Breast epithelium (tissue), 4 donors: ENCODE measurements at places on chromosomes 2 and 18.

DNA sequence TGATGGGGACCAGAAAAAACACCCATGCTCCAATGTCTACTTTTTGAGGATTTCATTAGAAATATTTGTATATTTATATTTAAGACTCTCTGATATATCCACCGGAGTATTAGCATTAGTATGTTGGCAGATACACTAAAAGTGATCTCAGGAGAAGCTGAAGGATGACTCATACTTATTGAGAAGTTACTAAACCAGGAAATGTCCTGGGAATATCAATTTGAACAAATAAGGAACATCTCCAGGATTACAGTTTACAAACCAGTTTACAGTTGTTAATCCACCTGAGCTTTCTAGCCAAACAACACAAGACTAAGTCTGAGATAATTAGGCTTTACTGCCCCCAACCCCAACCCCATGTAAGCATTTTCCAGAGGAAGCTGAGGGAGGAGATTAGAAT is 16.1 kb upstream of the DPP4 start:
- no peak for DNase-seq

- DNase-seq = no peak
These were observed 48.8 kb downstream of the TMEM163 start for GRCh38 chr2:134669731-134670669.

DNA sequence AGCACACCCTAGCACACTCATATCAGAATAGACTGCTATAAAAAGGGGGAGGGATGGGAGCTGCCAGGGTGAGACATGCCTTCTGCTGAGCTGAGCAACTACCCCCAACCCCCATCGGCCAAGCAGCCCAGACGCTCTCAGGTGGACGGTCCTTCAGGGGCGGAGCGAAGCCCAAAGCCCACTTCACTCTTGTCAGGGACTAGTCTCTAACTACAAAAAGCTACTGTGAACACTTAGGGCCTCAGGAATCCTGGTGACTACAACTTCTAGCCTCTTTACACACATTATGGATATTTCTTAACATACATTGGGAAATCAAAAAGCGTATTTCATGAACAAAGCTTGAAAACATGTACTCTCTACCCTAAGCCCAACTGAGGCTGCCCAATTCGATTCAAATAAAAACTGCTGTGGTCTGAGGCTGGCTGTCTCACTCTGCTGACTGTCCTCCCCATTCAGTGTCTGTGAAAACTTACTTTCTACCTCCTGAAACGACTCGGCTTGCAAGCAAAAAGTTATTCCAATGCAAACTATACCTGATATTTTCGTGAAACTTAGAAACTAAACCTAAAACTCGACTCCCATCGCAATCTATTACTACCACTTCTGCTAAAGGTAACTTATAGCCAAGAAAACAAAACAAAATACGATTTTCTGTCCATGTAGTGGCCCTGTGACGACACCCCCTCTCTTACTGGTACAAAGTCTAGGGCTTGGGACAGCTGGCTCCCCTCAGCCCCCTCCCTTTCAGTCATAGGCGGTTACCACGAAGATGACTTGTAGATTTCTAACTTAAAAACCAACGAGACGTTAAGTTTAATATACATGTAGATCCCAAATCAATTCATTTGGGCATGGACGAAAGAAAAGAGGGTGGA is 1.2 kb downstream of the SERTAD2 start:
- no peak for DNase-seq

- no peak for DNase-seq
These were observed 142.8 kb downstream of the TMEM17 start for GRCh38 chr2:62363166-62363565.

GRCh38 chr2:12931186-12931844 is 214.6 kb downstream of the TRIB2 start:
- DNase-seq = no peak
